ENCODE measurements at places on chromosomes 3 and 15.
A peak's percentile ranks its signal among the peaks of the same experiment; 100 is the strongest.

GRCh38 chr3:24339266-24339825, 155.3 kb downstream of the THRB start:
- DNase-seq: no peak

DNA sequence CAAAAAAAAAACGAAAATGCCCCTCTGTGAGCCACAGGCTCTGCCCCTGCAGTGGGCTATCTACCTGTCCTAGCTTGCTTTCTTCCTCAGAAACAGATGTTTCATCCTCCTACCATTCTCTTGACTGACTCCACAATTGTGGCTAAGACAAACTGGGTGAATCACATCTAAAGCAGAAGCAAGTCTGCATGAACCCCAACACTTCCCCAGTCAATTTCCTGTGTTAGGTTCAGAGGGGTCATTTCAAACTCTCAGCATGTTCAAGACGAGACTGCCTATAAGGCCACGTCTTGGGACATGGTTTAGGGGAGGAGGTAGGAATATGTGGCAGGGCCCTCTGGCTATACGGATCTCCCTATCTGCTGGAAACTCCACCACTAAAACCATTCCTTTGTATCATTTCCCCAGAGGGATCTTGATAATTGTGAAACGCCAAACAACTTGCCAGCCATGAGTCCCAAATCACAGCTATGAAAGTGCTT, 28.6 kb upstream of the ANKDD1A start:
- no peak for DNase-seq

DNA sequence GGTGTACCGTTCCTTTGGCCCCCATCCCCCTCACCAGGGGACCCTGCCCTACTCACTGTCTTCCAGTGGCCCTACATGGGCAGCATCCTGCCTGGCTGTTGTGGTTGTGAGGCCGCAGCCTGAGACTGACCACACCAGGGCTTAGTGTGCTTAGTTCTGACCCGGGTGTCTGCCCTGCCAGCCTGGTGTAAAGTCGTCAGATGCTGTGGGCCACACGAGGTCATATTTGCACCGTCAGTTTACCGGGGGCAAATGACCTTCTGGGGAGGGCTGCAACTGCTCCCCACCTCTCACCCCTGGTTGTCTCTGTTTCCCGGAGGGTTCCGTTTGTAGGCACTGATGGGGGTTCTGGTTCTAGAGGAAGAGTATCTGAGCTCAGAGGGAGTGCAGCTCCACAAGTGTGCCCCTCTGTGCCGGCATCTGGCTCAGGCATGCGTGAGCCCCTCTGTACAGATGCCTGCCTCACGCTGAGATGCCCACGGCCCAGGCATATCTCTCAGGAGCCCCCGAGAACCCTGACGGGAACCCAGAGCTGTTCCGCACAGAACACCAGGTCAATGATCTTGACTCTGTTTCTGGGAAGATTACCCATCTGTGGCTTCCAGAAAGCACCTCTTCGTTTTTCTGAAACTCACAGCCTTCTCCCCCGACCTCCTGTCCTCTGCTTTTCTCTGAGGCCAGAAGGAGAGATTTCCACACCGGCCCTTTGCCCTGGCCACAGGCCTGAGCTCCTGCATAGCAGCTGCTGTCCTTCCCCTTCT, 19.2 kb downstream of the KLF13 start:
- no peak for DNase-seq

DNA sequence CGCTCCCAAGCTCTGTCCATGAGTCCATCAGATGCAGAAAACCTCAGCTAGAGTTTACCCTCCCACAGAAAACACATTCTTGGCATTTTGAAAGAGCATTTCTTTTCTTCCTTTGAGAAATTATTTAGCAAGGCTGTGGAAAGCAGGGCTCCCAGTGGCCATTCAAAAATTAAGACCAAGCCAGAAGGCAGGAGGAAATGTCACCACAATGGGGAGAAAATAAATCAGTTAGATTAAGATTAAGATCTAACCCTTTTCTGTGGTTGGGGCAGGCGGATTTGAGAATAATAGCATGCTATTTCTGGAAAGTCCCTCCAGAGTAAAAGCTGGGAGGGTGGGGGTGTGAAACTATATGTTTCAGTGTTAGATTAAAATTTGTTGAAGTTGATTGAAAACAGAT, 20.2 kb downstream of the LRIG1 start:
- no peak for DNase-seq

GRCh38 chr3:147007736-147008245, 398.6 kb downstream of the ZIC4 start:
- no peak for DNase-seq

- peak; percentile 36 for DNase-seq
These were observed 76.0 kb downstream of the TRANK1 start for GRCh38 chr3:36868614-36869436.

- no peak for DNase-seq
These were observed 465.0 kb downstream of the SHQ1 start for GRCh38 chr3:72383230-72383629.

GRCh38 chr15:52923626-52924025, 133.5 kb upstream of the ONECUT1 start:
- DNase-seq: no peak

DNA sequence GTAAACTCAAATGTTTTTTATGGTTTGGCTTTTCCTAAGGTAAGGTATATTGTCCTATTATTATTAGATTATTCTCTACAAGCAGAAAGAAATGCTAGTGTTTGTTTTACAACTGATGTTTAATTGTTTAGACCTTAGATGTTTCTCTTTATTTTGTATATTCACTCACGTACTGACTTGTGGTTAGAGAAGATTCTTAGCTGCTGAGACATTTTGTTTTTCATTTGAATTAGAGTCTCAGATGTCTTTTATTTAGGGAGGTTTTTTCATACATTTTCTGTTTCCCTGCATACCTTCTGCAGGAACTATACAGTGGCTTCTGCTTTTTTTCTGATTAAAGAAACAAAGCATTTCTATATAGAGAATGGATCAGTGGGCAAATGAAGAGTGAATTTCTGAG, 110.9 kb downstream of the MYRIP start:
- DNase-seq: no peak

- no peak for DNase-seq
These were observed 187.1 kb downstream of the ITPR1 start for GRCh38 chr3:4680227-4680691.

GRCh38 chr15:95446854-95447253, 883.6 kb upstream of the NR2F2 start:
- no peak for DNase-seq

DNA sequence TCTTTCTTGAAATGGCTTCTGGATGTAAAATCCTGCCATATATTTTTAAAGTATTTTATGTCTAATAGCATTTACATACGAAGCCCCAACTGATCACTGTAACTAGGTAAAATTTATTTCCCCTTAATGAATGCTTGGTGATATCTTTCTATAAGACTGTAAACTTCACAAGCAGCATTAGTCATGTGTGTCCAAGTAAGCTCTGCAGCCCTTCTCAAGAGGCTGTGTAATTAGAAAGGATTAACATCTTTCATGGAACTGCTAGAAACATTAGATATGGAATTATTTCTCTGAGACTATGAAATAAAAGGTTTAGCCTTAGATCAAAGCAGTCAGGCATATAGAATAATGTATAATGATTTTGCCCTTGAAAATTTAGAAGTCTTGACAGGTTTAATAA, 143.3 kb downstream of the EPHA3 start:
- no peak for DNase-seq

- DNase-seq: no peak
These were observed 8.3 kb upstream of the PGPEP1L start for GRCh38 chr15:99015698-99016568.

GRCh38 chr3:185030951-185031350, 121.9 kb downstream of the C3orf70 start:
- no peak for DNase-seq

GRCh38 chr3:187400756-187401155, 32.6 kb downstream of the RTP4 start:
- no peak for DNase-seq
